ENCODE measurements at places on chromosomes 4 and X.

DNA sequence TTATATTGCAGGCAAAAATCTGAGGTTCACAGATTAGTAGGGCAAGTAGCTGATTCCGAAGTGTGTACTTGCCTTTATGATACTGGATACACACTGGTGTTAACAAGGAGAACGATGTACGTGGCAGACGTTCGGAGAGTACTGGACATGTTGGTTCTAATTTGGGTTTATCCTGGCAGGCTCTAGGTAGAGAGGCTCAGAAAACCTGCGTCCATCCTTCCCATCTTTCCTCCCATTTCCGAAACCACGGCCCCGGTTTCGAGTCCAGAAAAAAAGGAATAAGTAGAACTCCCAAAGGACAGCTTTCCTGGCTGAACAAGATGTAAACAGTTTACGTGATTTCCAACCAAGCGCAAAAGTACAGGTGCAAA, 351 bp upstream of the SLC30A9 start:
- DNase-seq, result peak; percentile 26

DNA sequence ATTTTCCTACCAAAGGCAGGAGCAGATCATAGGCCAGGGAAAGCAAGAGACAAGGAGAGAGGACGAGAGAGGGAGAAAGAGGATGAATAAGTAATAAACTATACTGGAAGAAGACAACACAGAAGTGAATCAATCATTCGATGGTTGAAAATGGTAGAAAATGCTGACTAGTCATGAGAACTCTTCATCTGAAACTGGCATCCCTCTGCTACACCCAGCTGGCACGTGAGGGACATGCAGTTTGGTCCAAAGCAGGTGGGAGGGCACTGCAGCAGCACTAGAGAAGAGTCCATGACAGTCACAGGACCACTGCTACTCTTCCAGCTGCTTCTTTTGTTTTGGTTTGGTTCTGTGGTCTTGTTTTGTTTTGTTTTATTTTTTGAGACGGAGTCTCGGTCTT, 74.1 kb downstream of the AFAP1 start:
- no peak for DNase-seq

DNA sequence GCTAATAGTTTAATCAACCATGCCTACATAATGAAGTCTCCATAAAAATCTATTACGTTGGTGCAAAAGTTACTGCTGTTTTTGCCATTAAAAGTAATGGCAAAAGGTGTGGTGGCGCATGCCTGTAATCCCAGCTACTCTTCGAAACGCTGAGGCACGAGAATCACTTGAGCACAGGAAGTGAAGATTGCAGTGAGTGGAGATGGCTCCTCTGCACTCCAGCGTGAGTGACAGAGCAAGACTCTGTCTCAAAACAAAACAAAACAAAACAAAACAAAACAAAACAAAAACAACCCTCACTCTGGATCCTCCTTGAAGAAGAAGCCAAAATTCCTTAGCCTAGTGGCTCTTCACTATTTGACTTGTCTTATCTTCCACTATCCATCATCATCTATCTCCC, 78.0 kb downstream of the MSN start:
- no peak for DNase-seq

- no peak for DNase-seq
Measured at GRCh38 chr4:74805601-74806000, 11.3 kb upstream of the BTC start.

DNA sequence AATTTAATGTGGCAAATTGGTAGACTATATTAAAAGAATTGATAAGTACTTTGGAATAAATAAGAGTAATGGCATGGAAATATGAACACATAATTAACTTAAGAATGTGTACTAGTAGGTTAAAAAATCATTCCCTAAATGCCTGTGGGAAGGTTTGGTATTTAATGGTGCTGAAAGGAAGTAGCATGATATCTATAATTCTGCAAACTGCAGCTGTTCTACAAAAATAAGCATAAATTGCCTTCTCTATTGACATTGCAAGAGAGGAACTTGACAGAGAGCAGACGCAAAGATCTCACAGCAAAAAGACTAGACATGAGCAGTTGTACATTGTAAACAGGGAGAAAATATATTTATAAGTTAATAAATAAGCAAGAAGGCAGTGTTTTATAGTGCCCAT, 752.5 kb upstream of the PCDH10 start:
- DNase-seq, result no peak

DNA sequence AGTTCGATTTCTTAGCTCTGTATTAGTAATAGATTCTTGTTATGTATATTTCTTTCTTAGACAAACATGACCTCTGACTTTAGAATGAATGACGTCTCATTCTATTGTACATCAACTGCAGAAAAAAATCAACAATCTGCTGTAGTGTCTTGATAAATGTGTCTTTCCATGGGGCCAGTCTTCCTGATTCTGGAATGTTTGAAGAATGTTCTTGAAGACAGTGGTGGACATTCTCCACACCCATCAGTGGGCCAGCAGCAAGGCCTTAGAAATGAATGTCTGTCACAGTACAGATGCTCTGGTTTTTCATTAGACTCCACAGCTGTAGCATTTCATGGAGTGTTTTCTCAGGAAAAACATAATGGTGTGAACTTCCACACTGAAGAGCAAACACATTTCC, 63.2 kb upstream of the FAM47B start:
- DNase-seq, result no peak

- DNase-seq, result no peak
Measured at GRCh38 chr4:109658871-109659410, 44.3 kb downstream of the CASP6 start.

- no peak for DNase-seq
Measured at GRCh38 chr4:88616275-88617150, 24.2 kb downstream of the HERC3 start.

GRCh38 chr4:74042681-74043080, 4.2 kb upstream of the CXCL3 start:
- peak; percentile 20 for DNase-seq

DNA sequence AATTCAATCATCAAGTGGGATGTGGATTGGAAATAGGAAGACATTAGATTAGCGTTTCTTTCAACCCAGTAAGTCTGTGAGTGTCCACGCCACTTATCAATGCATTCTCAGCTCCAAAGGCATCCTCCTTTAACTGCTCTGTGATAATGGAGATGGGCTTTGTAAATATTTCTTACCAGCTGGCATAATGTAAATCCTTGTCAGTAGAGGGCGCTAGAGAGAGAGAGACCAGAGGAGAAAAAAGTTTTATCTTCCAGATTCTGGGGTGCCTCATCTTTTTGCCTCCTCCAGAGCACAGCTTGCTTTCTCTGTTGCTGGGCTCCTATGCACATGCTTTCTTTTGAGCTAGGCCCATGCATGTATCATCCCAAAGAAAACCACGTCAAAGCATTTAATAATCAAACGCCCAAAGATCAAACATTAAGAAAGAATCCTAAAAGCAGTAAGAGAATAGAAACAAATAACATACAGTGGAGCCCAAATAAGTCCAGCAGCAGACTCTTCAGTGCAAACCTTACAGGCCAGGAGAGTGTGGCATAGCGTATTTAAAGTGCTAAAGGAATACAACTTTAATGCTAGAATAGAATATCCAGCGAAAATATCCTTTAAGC, 9.6 kb upstream of the MTMR1 start:
- peak; percentile 76 for DNase-seq

GRCh38 chr4:11739992-11740391, 311.3 kb upstream of the HS3ST1 start:
- no peak for DNase-seq

DNA sequence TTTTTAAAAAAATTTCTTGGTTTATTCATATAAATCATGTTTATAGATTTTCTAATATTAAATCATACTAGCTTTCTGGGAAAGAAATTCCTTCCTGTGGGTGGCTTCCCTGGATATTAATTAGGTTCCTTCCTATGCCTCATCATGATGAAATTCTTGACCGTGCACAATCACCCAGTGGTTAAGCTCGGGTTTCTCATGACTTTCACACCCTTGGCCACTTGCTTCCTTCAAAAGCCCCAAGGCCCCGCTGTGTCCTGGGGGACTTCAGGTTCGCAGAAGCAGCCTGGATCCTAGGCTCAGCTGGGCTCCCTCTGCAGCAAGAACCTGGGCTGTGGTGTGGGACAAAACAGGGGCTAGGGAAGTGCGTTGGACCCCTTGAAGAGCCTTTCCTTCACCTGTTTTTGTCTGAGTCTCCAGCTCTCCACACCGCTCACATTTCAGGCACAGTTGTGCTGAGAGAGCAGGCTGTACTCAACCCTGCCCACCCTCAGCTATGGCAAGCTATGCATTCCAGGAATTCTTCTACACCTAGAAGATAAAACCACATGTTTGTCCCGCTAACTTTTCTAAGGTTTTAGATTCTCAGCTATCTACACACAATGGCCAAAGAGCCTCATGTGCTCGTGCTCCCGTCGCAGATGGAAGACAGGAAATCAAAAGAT, 48.9 kb upstream of the TMSB15B start:
- no peak for DNase-seq

GRCh38 chr4:45778514-45778913, 345.3 kb downstream of the GABRG1 start:
- no peak for DNase-seq

GRCh38 chrX:135974279-135974856, 580 bp upstream of the MMGT1 start:
- peak; percentile 46 for DNase-seq

DNA sequence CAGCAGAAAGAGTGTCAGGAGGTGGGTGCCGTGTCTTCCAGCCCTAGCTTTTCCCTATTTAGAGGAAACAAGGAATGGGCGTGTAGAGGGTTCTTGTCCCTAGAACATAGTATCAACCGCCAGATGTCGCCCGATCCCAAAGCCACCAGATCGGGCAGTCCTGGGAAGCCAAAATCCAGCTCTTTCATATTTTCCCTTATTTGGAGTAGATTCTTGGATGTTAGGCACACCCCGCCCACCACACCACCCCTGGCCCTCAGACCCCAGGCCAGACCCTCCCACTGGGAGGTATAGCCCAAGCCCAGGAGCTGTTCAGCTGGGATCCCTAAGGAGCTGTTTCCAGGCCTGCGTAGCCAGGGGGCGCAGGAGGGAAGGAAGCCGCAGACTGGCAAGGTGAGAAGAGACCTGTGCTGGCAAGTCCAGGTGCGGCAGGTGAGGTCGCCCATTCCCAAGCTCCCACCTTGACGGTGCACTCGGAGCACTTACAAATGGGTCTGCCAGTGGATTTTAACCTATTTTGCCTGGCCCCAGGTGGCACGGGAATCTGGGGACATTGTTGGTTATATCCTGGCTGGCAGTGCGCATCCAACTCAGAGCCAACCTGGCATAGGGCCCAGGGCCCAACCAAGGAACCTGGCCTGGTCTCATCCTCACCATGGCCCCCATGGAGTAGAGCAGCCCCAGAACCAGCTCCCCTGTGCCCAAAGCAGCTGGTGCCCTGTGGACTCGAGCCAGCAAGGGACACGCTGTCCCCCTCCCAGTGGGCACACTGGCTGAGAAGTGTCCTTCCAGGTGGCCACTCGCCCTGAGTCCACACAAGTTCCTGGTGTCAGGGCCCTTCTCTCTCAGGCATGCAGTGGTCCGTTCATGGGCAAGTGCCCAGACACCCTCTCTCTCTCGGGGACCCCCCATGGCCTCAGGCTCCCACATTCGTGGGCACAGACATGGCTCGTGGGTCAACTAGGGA, 811 bp downstream of the FLNA start:
- peak; percentile 90 for DNase-seq

- no peak for DNase-seq
Measured at GRCh38 chr4:166153548-166153947, 280.5 kb downstream of the TLL1 start.

DNA sequence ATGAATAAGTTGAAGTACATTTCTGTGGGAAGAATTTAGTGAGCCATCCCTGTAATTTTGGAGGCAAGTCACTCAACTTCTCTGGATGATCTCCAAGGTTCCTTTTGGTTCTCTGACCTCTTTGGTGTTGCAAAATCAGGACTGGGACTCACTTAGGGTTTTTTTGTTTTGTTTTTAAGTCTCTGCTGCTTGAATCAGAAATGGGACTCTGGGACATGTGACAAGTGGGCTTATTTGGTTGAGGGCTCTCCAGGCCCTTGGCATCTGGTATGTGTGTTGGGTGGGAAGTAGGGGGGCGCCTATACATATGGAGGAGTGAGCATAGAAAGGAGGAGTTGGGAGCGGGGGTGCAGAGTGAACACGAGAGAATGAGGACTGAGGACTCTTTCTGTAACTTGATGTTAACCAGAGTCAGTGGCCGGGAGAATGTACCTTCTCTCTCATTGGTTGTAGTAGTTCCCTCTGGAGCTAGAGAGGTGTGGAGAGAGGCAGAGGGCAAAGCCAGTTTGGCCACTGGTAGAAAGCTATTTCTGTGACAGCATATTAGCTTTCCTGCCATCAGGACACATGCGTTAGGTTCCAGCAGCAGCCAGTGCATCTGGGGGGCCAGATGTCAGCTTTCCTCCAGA, 1.9 kb downstream of the ARHGAP10 start:
- no peak for DNase-seq

DNA sequence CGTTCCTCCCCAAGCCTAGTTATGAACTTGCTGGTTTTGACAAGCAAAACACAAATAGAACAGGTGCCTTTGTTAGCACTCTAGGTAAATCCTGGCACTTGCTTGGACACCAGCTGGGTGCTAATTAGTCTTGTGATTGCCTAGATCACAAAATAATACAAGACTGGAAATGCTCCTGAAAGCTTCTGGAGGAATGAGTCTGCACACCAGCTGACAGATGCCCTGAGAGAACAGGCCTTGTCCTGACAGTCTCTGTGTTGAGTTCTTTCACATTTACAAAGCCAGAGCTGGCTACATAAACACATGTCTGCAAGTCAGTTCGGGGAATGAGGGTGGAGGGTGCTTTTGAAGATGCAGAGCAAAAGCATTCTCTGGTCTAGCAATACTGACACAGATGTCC, 93.8 kb downstream of the ELOVL6 start:
- no peak for DNase-seq

DNA sequence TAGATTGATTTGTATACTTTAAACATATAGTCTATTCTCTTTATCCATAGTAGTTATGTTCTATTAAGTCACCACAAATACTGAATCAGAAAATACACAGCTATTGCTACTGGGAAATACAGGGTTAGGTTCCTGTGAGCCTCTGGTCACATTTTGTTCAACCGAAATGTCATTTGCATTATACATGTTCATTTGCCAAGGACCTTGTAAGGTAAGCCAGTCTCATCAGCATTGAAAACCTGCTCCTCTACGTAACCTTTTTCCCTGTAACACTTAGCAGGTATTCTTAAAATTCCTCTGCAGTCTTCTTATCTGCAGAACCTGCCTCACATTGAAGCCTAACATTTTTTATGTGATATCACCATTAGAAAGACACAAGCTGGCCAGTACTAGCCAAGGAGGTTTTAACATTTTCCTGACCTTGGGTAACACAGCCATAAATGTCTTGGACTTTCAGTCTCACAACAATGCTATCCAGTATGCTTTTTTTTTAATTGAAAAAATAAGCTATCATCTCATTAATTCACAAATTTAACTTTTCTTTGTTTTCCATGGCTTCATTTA, 765.7 kb upstream of the IGFBP7 start:
- DNase-seq, result no peak

DNA sequence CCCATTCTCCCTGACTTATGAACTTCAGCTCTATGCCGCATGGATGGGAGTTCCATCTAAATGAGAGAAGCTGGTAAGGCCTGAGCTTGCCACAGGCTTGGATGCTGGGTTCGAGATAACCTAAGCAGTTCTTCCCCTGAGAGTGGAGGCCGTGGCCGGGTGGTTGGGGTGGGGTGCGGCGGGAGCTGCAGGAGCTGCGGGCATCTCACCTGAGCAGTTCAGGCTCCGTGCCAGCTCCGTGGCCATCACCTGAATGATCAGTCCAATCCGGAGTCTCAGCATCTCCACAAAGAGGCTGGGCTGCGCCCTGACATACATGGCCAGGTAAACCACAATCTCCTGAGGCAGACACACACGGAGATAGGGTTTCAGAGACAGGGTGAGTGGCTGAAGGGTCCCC, 77.6 kb downstream of the PHKA2 start:
- no peak for DNase-seq
